Suprapubic skin (tissue), 4 donors: ENCODE measurements at places on chromosomes 3 and 15. TPM values are rescaled to one million over a fixed set of nuclear protein-coding genes. Genes with fewer than 3 reads are reported as not detected.

GRCh38 chr15:64845183-64845611 is 3.5 kb downstream of the PLEKHO2 start:
- DNase-seq = no peak

GRCh38 chr15:52683580-52683979 is 4.4 kb upstream of the ATOSA start:
- DNase-seq = no peak

- no peak for DNase-seq
Observed at GRCh38 chr3:294096-294495, 97.5 kb downstream of the CHL1 start.

Gene GOLGA8T
- total RNA-seq = not detected

GRCh38 chr3:99776516-99777209 is 41.0 kb upstream of the CMSS1 start:
- no peak for DNase-seq

DNA sequence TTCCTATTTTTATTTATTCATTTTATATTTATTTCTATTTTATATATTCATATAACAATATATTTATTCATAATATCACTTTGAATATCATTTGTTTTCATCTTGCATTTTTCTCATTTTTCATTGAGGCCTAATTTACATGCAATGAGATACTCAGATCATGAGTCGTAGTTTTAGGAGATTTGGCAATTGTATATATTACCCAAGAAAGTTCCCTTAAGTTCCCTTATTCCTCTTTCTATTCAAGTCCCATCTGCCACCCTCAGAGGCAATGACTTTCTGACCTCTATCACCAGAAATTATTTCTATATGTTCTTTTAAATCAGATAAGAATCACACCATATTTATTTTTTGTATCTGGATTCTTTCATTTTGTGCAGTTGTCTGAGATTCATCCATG is 329.1 kb upstream of the TPRG1 start:
- no peak for DNase-seq

Gene CTXN2
- total RNA-seq = not detected

DNA sequence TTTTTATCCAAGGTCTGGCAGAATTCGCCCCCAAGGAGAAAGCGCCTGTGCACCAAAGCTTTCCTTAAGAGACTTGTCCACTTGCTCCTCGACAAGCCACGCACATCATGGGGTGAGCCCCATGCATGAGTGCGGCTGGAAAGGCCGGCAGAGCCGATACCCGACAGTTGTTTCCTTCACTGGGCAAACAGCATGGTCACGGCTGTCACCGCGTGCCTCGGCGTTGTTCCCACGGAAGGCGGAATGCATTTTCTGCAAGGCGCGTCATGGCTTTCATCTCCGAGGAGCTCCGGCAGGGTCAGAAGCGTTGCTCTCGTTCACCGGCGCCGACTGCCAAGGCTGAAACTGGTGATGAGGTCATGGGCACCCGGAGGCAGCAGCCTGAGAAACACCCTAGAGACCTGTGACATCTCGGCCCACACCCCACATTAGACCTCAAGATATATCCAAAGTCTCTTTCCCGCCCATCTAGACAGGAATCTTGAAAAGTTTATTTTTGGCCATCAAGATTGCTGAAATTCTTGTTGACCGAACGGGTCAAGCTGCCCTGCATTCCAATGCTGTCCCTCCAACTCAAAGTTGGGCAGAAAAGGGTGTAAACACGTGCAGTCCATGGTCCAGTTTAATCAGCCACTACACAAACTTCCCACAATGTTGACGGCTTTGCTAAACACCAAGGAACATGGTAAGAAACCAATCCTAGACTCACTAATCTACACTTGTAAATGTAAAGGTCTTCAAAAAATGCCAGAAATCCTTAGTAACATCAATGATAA is 604 bp upstream of the TJP1 start:
- peak; percentile 84 for DNase-seq

DNA sequence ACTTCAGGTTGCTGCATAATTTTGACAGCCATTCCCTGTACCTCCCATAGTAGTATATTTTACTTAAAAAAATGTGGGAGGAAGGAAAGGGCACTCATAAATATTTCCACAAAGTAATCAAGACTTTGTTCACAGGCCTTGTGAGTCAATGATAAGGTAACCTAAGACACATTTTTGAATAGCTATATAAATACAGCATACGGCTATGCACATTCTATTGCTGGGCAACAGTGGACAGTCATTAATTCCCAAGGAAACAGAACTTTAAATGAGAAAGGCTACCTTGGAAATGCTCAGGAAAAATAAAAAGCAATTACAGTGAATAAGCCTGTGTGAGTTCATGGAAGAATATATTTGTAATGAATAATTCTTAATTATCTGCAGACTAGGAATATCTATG is 144.0 kb downstream of the CADM2 start:
- no peak for DNase-seq

DNA sequence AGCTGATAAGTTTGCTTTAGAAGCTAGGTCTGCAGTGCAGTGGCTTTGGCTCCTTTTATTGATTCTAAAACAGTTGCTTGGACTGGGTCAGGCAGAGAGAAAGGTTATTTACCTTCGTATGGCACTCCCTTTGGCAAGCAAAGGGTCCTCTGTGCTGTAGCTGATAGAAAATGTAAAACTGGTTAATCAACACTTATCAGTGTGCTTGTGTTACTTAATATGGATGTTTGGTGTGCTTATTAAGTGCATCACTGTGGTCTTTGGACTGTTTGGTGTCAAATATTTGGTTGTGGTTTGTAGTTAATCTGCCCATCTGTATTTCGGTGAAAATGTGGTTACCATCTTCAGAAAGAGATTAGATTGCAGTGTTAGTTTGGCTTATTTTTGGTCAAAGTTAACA is 16.0 kb downstream of the UBE2E2 start:
- DNase-seq = no peak

GRCh38 chr3:122092460-122093165 is 37.5 kb downstream of the CD86 start:
- DNase-seq = peak; percentile 57

DNA sequence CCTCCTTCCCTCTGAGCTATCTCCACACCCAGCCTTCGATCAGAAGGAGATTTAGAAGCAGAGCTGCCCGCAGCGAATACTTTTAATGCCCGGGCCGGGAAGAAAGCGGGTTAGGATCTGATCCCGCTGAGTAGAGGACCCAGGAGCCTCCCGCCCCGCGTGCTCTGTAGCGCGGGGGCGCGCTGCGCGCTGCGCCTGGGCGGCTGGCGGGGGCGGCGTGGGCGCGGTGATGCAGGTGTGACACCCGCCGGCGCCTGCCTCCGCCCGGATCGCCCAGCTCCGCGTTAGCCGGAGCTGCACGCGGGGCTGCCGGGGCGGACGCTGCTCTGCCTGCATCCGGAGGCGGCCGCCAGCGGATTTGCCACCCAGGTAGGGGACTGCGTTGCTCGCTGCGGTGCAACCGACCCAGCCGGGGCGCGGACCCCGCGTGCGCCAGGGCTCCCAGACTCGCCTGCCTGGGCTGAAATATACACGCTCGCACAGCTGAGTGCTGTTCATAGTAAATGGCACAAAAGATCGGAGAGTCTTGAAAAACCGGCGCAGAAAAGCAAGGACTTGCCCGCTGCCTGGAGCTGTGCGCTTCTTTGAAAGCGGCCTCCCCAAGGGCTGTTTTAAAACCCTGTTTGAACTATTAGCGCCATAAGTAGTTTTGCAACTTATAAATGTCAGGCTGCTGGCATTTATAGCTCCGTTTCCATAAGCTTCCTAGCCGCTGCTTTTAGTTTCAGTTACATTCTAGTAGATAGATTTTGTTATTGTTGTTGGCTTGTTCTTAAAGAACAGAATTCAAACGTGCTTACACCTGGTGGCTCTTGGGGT is at the start of gene SV2B:
SV2B (plus strand) TSS at position 263 of the 819 bp plus-strand sequence. CDS start 126,007 bp downstream, outside the sequence.
- no peak for DNase-seq

Gene SLC9C1
- total RNA-seq = not detected

DNA sequence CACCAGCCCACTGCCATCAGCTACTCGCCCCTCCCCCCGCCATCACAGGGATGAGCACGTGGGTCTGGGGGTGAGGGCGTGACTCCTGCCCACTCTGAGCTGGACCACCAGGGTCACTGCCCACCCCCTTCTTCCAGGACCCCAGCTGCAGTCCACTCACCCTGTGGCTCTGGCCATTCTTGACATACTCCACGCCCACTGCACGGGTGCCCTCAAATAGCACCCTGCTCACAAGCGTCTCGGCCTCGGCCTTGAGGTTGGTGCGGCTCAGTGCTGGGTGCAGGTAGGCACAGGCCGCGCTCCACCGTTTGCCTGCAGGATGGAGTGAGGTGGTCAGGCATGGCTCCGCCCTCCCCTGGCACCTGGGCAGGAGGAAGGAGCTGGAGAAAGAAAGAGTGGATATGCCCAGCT is 23.9 kb downstream of the CHDH start:
- DNase-seq = peak; percentile 63

- no peak for DNase-seq
Observed at GRCh38 chr15:94412979-94413746, 181.8 kb downstream of the MCTP2 start.

Gene CHRD
- total RNA-seq = 6.2 TPM

DNA sequence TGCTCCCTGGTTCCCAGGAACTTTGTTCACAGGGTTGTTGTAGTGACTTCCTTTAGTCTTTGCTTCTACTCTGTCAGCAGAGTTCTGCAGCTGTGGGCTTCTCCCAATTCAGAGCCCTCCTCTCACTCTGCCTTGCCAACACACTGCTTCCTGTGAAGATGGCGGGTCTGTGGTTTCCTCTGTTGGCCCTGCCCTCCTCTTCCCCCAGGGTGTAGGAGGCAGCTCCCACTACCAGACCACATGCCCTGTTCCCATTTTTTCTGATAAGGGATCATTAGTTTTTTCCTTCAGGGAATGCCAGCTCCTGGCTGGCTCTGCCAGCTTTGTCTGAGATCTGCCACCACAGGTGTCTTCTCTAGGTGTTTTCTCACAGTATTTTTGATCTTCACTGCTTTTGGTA is 12.7 kb downstream of the SPSB4 start:
- peak; percentile 7 for DNase-seq

GRCh38 chr3:37968813-37969595 is 21.6 kb upstream of the VILL start:
- no peak for DNase-seq

DNA sequence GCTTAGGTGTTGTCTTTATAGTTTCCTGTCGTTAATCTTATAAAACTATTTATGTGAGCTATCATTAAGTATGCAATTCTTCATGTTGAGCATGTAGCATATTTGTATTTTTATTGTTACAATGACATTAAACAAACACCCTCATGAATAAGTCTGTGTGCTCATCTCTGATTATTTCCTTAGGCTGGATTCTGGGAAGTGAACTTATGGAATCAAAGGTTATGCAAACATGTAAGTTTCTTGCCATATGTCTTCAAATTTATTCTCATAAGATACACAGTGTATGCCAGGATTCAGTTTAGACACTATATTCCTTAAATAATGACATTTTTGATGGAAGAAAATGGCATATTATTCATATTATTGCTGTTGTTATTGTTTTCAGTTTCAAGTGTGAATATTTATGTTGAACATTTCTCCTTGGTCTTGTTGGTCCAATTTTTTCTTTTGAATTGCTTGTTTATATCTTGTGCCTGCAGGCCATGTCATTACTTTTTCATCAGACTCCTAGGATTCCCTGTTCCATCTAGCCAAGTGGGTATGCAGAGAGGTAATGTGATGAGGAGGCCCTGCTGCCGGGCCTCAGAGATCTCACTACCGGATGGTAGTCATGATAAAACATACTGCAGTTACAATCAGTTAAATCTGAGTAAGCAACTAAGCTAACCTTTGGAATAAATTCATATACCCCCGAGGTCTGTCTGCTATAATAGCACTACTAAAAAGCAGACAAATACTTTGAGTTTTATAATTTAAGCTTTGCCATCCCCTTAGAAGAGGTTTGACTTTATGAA is 684.3 kb upstream of the SGO1 start:
- no peak for DNase-seq

Gene UBAP1L
- 4.7 TPM for total RNA-seq

- DNase-seq = no peak
Observed at GRCh38 chr3:52210550-52211046, 12.6 kb downstream of the ALAS1 start.

DNA sequence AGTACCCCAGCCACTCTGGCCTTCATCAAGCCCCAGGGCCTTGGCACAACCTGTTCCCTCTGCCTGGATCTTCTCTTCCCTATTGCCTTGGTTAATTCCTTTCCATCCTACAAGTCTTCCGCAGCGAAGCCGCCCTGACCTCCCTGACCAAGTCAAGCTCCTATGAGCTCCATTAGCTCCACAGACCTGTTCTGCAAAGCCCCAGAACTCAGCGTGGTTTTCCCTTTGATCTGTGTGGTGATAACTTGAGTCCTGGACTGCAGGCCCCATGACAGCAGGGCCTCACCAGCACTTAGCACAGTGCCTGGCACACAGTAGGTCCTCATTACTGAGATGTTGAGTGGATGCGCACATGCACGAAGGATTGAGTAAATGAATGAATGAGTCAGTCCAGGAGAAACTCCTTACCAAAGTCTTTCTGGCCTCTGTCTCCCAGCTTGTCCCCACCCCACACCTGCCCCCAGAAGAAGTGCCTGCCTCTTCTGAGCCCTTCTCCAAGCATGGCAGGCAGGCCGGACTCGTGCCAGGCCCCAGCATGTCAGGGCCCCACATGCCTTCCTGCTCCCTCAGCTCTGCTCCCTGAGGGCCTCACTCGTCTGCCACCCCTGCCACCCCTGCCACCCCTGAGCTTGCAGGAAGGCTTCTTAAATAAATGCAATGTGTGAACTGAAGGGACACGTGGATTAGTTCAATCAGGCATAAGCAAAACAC is 6.3 kb downstream of the ANPEP start:
- DNase-seq = peak; percentile 51
